Kidney (tissue), 22 donors: ENCODE measurements at places on chromosomes 3 and 15. TPM values are rescaled to one million over a fixed set of nuclear protein-coding genes. Genes with fewer than 3 reads are reported as not detected.

The PARP15 gene
- polyA plus RNA-seq: not detected

The ZNF80 gene
- not detected for polyA plus RNA-seq

The UBE2E2 gene
- 61.7 TPM for polyA plus RNA-seq

The TERC gene
- polyA plus RNA-seq: not detected

The IGDCC3 gene
- polyA plus RNA-seq: 0.49 TPM

The SLC7A14 gene
- 0.04 TPM for polyA plus RNA-seq

The RASL12 gene
- polyA plus RNA-seq: 6.7 TPM

The PRR20G gene
- not detected for polyA plus RNA-seq

The CHRNA7 gene
- polyA plus RNA-seq: 0.80 TPM

The GOLGA8J gene
- not detected for polyA plus RNA-seq

The SETMAR gene
- 21.4 TPM for polyA plus RNA-seq

The DVL3 gene
- 30.3 TPM for polyA plus RNA-seq

The GPR62 gene
- 0.41 TPM for polyA plus RNA-seq
